ENCODE measurements at places on chromosomes 5 and 9.

- DNase-seq = no peak
These were observed 14.3 kb downstream of the HMGCR start for GRCh38 chr5:75351139-75351926.

DNA sequence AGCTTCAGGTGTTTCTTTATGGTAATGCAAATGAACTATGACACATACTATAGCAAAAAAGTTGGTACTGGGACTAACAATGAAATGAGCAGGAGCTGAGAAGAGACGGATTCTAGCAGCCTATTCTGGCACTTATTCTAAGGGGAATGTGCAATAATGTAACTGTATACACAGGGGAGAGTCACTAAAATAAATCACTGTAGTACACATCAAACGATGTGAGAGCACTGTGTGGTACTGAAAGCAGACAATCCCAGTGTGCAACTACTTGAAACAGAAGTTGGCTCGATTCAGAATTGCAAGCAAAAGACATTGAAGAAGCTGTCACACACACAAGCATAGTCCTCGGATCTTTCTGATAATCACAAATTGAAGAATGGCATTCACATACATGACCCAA, 1713.0 kb upstream of the CDH9 start:
- no peak for DNase-seq

GRCh38 chr5:180815293-180815917, 12.8 kb upstream of the MGAT1 start:
- DNase-seq = no peak

DNA sequence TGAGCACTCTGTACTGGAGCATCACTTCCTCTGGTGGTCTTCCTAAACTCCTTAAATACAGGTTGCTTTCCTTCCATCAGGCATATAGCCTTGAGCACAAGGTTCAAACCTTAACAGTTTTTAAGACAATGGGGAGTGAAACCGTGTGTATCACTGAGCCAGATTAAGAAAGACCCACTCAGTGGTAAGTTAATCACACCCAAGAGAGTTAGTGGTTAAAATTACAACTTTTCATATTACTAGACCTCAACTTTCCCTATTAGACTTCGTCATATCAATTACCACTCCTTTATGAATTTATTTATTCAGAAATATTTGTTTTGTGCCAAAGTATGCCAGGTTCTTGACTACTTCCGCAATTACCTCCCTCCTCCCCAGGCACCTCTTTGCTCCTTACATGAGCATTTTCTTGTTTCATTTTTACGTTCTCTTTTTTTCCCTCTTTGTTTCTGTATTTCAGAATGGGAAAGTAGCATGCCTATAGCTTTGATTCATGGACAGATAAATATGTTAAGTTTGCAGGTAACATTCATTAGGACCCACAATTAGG, 351.0 kb downstream of the KIAA0825 start:
- DNase-seq = no peak

DNA sequence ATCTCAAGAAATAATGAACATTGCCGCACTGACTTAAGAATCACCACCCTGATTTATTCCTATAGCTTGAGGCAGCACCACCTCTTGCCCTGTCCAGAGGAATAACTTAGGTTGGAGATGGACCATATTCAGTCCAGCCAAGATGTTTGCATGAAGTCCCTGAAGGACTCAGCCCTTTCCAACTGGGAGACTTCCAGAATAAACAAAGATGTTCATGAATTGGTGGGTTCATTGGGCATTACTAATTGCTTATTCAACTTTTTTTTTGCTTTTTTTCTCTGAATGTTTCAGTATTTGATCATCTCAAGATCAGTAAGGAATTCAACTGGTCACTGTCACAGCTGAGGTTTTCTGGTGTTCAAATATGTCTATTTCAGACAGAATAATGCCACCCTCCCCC, 470.6 kb downstream of the CCDC171 start:
- peak; percentile 93 for DNase-seq

DNA sequence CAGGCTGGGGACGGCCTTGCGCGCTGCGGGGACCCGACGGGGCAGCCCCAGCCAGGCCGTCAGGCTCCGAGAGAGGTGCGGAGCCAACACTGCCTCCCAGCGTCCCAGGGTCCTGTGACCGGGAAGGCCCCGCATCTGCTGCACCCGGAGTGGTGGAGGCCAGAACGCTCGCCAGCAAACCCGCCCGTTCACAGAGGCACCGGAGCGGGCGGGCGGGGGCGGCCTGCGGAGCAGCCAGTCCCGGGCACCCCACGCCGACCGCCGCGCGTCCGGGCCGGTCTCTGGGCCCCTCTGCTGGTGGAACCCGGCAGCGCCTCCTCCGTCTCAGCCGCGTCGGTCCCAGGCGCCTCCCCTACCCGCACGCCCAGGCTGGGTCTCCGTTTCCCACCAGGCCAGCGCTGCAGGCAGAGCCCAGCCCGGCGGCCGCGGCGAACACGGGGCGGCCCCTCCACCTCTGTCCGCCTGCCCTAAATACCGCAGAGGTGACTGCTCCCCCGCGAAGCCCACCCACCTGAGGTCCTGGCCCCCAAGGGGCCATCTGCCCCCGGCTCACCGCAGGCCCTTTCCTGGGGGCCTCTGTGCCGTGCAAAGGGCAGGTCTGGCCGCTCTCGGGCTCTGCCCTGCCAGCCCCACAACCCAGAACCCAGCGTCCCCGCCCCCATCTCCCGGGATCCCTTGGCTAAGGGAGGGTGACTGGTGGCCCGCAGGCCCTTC, 15.9 kb downstream of the EXD3 start:
- DNase-seq = peak; percentile 57

DNA sequence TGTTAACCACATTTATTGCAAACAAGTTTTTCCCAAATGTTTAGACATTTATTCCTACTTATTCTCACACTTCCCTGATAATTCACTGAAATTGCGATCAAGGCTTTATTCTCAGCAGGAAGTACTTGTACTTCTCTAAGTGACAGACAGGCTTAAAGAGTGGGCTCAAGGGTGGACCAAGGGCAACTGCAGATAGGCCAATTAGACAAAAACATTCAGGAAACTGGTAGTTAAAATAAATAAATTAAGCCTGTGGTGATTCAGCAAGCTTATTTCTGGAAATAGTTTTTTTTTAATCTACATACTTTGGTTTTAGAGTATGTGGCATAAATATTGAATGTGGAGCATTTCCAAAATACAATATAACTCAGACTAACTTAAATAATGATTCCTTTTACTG, 136.1 kb downstream of the UGCG start:
- peak; percentile 73 for DNase-seq

GRCh38 chr9:16371306-16371705, 499.2 kb downstream of the BNC2 start:
- no peak for DNase-seq

DNA sequence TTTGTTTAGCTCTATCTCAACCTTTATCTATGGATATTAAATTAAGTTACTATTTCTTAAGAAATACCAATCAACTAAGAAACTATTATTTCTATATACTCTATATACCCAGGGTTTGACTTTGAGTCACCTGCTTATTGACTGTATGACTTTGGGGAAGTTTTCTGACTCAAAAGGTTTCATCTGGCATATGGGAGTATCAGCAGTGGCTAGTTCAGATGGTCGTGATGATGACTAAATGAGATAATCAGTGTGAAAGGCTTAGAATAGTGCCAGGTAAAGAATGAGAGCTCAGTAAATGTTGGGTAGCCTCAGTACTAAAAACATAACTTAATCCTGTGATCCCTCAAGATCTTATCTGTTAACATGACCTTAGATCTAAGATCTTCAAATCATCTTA, 179.7 kb upstream of the ISL1 start:
- no peak for DNase-seq

Data from EL (cell line).